ENCODE measurements at places on chromosomes 3 and 15.

DNA sequence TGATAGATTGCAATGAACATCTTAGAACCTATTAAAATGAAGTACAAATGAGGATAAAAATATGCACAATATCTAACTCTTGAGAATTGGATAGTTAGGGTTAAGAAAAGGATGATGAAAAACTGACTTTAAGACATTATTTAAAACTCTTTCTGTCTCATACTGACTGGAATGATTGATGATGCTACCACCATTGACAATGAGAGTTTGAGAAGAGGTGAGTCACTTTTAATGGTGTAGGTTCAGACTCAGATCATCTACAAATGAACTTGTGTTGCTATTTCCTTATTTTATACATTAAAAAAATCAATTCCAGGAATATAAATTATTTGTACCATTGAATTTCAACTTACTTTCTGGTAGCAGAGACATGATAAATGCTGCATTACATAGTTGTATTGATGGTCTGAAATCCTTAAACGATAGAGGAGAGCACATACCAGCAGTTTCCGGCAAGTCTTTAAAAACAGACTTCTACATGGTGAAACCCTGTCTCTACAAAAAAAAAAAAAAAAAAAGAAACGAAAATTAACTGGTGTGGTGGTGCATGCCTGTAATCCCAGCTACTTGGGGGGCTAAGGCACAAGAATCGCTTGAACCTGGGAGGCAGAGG is 409.0 kb downstream of the OTOL1 start:
- DNase-seq: no peak

DNA sequence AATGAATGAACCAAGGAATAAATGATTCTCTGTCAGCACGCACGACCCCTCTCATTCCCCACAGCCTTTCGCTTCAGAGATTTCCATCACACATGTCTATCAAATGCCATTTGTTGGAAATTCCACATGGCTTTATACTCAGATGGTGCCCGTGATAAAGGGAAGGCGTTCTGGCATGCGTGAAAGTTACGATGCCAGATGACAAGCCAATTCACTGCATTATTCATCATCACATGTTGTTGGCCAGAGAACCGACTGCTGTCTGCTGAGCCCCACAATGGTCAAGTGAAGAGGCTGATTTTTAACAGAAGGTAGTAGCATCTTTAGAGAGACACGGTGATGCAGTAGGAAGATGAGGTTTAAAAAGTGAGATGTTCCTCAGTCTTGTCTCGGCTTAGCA is 74.1 kb upstream of the FRMD4B start:
- DNase-seq: no peak

- DNase-seq: no peak
Observed at GRCh38 chr3:43455233-43455632, 166.6 kb downstream of the ANO10 start.

GRCh38 chr3:144593881-144594280 is 622.3 kb downstream of the DIPK2A start:
- DNase-seq: no peak

- DNase-seq: no peak
Observed at GRCh38 chr3:65783117-65783516, 255.6 kb downstream of the MAGI1 start.

Data from tibial artery (tissue), 4 donors.